Common myeloid progenitor, CD34-positive (primary cell): ENCODE measurements at places on chromosomes 1 and 21.
A peak's percentile ranks its signal among the peaks of the same experiment; 100 is the strongest.

GRCh38 chr1:201127755-201128455 is 921 bp upstream of the ASCL5 start:
- DNase-seq: no peak
- no peak overlapping the region for H3K27ac ChIP-seq
- H3K4me1 ChIP-seq: no peaks in the 10 kb centered on the region
- H3K4me3 ChIP-seq: no peak overlapping the region
- H3K36me3 ChIP-seq: no peaks in the 10 kb centered on the region

- H3K36me3 ChIP-seq: peaks cover 10% of the 10 kb centered on the region
- H3K4me1 ChIP-seq: peaks cover 5% of the 10 kb centered on the region
- H3K27ac ChIP-seq: peak overlapping the region; percentile 47
Measured at GRCh38 chr21:25967181-25967900, 203.2 kb downstream of the APP start.

DNA sequence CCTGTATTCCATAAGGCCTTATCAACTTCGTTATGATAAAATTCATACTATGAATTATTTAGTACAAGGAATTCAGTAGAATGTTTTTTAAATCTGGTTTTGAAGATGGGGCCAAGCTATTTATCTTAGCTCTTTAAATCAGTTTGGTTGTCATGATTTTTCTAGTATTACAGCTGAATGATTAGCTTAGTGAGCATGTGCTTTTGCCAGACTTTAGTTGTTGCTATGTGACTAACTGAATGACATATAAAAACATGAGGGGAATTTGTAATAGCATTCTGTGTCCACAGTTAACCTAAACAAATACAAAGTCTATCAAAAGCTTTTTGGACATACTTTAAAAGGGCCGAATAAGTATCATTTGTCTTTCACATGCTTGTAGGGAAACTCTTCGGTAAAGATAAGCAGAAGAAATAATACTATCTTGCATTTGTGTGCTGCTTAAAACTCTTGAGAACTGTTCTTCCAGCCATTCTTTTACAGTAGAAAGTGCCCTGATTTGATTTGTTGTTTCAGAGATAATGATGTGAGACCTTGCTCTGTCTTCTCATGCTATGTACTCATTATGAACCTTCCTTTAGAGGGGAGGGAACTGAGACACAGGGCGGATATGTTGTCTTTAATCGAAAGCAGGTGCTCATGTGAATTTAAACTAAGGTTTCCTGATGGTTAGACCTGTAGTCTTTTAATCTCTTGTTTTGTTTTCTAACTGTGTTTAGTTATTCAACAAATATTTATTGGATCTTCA is 18.8 kb downstream of the NEK7 start:
- no peaks in the 10 kb centered on the region for H3K36me3 ChIP-seq
- H3K27ac ChIP-seq: peak overlapping the region; percentile 80
- no peaks in the 10 kb centered on the region for H3K27me3 ChIP-seq
- H3K4me1 ChIP-seq: peaks cover 53% of the 10 kb centered on the region

DNA sequence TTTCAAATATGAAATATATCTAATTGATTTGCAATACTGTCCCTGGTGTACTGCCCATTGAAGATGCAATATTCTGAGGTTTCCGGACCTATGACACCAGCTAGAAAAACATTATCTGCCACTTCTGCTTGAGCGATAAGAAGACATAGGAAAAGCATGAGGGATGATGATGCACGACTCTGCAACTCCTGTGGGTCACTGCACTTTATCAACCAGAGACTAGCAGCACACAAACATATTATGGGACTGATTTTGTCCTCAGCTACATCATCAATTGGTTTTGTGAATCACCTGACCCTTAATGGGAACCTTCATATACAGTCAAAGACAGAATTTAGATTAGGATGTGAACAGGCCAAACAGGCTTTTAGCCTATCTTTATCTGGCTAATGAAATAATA is 13.8 kb upstream of the KCNA3 start:
- no peak for DNase-seq
- H3K36me3 ChIP-seq: no peaks in the 10 kb centered on the region
- H3K4me1 ChIP-seq: no peaks in the 10 kb centered on the region
- no peak overlapping the region for H3K4me3 ChIP-seq

DNA sequence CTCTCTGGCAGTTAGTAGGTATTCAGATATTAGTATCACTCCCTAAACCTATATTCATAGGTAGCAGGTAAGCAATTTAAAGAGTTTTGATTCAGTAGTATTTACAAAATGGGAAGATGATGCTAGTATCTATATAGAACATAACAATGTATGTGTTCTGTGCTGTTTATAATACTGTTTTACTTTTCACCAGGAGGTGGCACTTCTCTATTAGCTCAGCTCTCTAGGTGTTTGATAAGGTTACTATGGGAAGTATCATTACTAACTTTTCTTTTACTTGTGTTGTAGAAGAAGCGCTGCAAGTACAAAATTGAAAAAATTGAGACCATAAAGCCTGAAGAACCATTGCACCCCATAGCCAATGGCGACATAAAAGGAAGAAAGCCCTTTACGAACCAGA is 49.4 kb upstream of the FASLG start:
- peaks cover 14% of the 10 kb centered on the region for H3K36me3 ChIP-seq
- H3K4me3 ChIP-seq: no peak overlapping the region
- H3K4me1 ChIP-seq: no peaks in the 10 kb centered on the region
- DNase-seq: peak; percentile 54
- no peaks in the 10 kb centered on the region for H3K27me3 ChIP-seq

DNA sequence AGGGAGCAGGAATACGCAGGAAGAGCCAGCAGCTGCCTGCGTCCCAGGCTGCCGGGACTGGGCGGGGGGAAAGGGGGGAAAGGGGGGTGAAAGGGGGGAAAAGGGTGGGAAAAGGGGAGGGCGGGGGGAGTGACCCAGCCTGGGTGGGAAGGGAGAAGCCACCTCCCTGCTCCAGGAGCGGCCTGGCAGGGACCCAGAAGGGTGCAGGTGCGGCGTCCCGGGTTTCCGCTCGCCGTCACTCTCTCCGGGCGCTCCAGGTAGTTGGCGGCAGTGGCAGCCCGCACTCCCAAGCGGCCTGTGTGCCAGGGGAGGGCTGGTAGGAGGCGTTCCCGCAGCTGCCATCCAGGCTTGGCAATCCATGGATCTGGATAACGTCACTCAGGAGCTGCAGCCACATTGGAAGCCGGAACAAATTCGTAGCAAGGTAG is 141.0 kb upstream of the NGF start:
- no peaks in the 10 kb centered on the region for H3K36me3 ChIP-seq
- peaks cover 5% of the 10 kb centered on the region for H3K4me1 ChIP-seq
- peaks cover 5% of the 10 kb centered on the region for H3K27me3 ChIP-seq
- no peak overlapping the region for H3K4me3 ChIP-seq

DNA sequence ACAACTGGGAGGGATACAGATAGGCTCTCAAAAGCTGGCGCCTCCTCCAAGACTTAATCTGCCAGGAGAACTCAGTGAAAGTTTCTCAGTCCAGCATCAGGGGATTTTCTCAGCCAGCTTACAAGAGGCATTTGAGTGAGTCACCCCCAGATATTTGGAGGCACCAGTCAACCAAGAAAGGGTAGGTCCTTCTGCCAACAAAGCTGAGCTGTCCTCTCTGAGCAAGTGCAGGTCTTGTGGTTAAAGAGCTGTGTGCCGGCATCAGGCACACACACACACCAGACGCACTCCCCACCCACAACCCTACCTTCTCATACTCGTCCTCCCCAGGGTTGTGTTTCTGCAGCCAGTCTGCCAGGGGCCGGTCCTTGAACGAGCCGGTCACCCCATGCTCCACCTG is 27.0 kb upstream of the PPP1R15B start:
- H3K36me3 ChIP-seq: peaks cover 23% of the 10 kb centered on the region
- H3K4me1 ChIP-seq: no peaks in the 10 kb centered on the region
- no peaks in the 10 kb centered on the region for H3K27me3 ChIP-seq
- no peak overlapping the region for H3K27ac ChIP-seq
- DNase-seq: no peak
- H3K4me3 ChIP-seq: no peak overlapping the region

DNA sequence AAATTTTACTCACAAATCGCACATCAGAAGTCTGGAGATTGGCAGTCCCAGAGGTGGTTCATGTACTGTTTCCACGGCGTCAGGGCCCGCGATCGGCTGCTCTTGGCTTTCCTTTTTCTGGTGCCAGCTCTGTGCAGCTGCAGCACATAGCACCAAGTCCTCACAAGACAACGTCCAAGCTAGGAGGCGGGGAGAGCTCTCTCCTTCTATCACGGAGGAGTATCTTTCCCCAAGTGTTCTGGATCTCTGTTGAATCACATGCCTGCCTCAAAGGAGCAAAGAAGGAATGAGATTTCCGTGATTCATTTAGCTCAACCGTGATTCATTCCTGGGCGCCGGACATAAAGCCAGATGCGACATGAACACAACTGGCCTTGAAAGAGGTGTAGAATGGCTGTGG is 25.5 kb downstream of the MT1HL1 start:
- DNase-seq: no peak
- no peak overlapping the region for H3K27ac ChIP-seq
- no peaks in the 10 kb centered on the region for H3K36me3 ChIP-seq
- no peaks in the 10 kb centered on the region for H3K27me3 ChIP-seq
- H3K4me3 ChIP-seq: no peak overlapping the region

GRCh38 chr1:167342846-167343245 is 122.2 kb downstream of the POU2F1 start:
- H3K36me3 ChIP-seq: peaks cover 14% of the 10 kb centered on the region
- H3K4me1 ChIP-seq: no peaks in the 10 kb centered on the region
- DNase-seq: peak; percentile 44
- H3K4me3 ChIP-seq: no peak overlapping the region
- no peaks in the 10 kb centered on the region for H3K27me3 ChIP-seq

DNA sequence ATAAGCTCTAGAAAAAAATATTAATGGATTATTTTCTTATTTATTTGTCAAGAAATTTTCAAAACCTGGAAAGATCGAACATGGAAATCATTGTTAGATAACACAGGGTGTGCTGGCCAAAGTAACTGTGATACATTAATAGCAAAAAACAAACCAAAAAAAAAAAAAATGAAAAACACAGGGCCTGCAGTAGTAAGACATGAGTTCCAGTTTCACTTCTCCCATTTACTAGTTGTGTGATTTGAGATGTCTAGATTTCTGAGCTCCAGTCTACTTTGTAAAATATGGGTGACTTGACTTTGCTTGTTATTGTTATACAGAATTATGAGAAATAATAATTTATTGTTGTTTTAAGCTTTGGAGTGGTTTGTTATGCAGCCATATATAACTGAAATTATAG is 13.6 kb downstream of the FAM177B start:
- H3K36me3 ChIP-seq: no peaks in the 10 kb centered on the region
- H3K27me3 ChIP-seq: no peaks in the 10 kb centered on the region
- DNase-seq: no peak
- H3K4me3 ChIP-seq: no peak overlapping the region
- H3K27ac ChIP-seq: no peak overlapping the region
- H3K4me1 ChIP-seq: peaks cover 2% of the 10 kb centered on the region

GRCh38 chr21:17612565-17613241 is at the start of gene BTG3:
TSS of gene BTG3 (minus strand) at chr21:17612901. CDS start at chr21:17609144, 3,757 bp downstream.
- H3K27ac ChIP-seq: peak within 1 kb of the TSS; percentile 48
- H3K4me1 ChIP-seq: peaks cover 18% of the 10 kb centered on the region
- H3K4me3 ChIP-seq: peak within 1 kb of the TSS; percentile 90
- DNase-seq: peak; percentile 79
- H3K27me3 ChIP-seq: no peaks in the 10 kb centered on the region

DNA sequence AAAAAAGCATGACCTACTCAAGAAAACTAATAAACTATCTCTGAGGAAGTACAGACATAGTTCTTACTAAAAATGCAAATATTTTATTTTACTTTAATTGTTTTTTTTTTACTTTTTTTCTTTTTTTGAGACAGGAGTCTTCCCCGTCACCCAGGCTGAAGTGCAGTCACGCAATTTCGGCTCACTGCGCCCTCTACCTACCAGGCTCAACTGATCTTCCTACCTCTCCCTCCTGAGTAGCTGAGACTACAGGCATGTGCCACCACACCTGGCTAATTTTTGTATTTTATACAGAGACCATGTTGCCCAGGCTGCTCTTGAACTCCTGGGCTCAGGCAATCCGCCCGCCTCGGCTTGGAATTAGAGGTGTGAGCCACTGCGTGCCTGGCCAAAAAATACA is 1263.1 kb downstream of the KCNT2 start:
- no peaks in the 10 kb centered on the region for H3K4me1 ChIP-seq
- H3K27me3 ChIP-seq: no peaks in the 10 kb centered on the region
- DNase-seq: no peak
- H3K4me3 ChIP-seq: no peak overlapping the region
- no peak overlapping the region for H3K27ac ChIP-seq
- H3K36me3 ChIP-seq: no peaks in the 10 kb centered on the region

DNA sequence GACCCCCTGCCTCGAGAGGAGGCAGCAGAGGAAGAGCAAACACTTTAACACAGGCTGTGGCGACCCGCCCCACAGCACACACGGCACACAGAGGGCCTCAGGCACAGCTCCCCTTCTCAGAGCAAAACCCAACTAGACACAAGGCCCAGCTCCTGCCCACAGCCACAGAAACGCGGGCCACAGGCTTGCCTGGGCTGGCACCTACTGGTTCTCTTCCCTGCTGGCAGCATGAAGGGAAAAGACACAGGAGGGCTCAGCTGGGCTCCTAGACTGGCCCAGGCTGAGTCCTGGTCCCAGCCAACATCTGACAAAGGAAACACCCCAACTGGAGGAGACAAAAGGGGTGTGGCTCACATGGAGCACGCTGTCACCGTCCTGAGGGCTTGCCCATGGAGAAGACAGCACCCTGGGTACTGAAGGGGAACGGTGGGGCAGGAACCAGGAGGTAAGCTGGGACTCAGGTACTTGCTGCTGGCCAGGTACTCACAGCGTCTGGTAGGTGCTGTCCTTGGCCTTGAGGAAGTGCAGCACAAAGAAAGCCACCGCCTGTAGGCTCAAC is 3.5 kb downstream of the CD164L2 start:
- H3K27ac ChIP-seq: no peak overlapping the region
- no peaks in the 10 kb centered on the region for H3K4me1 ChIP-seq
- H3K36me3 ChIP-seq: no peaks in the 10 kb centered on the region
- no peak overlapping the region for H3K4me3 ChIP-seq
- no peak for DNase-seq
- H3K27me3 ChIP-seq: no peaks in the 10 kb centered on the region

DNA sequence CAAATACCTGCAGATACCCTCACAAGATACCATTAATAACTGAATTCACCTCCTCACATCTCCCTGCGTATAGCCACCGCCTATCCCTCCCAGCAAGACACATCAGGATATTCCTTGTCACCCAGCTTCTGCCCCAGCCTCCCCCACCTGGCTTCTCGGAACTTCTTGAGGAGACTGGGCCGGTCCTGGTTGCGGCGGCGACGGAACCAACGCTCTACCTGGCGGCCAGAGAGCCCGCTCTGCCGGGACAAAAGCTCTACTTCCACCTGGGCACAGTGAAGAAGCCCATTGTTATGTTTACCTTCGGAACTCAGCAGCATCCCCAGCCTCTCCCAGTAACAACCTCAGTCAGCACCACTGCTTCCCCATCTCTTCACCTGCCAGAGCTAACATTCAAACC is 6.7 kb downstream of the CERS2 start:
- DNase-seq: no peak
- H3K36me3 ChIP-seq: peaks cover 81% of the 10 kb centered on the region
- no peak overlapping the region for H3K27ac ChIP-seq
- H3K4me3 ChIP-seq: no peak overlapping the region
- H3K4me1 ChIP-seq: peaks cover 22% of the 10 kb centered on the region

GRCh38 chr1:64579767-64580166 is 109.8 kb downstream of the CACHD1 start:
- peak; percentile 9 for DNase-seq
- H3K27me3 ChIP-seq: no peaks in the 10 kb centered on the region
